ENCODE measurements at places on chromosomes 5 and 9.

DNA sequence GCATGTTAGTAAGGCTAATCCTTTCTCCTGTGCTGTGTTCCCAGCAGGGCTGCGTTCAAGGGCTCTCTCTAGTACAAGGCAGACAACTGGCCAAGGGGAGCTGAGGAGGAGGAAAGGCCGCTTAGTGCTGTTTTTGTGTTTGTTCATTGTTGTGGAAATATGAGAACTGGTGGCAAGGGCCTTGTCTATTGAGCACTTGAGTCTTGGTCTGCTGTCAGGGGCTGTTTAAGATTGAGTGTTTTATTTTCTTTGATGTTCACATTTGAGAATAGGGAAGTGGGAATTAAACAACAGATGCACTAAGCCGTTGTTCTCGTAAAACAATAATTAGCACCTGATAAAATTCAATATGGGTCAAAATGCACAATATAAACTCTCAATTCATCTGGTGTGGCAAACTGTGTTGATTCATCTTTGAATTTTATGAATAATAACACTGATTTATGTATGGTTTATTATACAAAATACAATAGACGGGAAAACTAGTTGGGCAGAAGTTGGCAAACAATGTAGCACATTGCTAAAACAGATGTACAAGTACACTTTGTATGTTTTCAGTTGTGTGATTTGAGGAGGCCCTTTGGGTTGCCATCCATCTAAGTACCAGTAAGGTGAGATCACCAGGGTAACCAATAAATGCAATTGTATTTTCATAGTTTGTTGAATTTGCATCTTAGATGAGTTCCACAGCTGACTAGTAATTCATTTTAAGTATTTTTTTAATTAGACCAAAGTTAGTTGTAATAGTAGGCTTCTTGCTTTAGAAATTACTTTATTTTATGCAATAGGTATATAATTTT, 97.6 kb upstream of the GRHPR start:
- DNase-seq = no peak

GRCh38 chr9:111621895-111622480, 9.1 kb upstream of the DNAJC25 start:
- DNase-seq = no peak

DNA sequence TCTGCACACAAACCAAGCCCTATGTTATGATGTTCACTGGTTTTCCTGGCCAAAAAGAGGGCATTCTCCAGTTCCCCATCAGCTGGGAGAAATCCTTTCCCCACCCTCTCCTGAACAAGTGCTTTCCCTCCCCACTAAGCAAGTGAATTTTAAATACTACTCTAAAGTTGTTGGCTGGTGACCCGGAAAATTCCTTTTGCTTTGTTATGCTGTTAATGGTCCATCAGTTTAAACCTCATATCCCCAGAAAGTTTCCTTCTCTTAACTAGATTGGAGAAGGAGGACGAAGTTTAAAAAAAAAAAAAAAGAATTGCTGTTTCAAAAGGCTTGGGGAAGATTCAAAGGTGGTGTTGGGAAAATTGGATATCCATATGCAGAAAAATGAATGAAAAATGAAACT, 21.9 kb upstream of the SPRY4 start:
- no peak for DNase-seq

DNA sequence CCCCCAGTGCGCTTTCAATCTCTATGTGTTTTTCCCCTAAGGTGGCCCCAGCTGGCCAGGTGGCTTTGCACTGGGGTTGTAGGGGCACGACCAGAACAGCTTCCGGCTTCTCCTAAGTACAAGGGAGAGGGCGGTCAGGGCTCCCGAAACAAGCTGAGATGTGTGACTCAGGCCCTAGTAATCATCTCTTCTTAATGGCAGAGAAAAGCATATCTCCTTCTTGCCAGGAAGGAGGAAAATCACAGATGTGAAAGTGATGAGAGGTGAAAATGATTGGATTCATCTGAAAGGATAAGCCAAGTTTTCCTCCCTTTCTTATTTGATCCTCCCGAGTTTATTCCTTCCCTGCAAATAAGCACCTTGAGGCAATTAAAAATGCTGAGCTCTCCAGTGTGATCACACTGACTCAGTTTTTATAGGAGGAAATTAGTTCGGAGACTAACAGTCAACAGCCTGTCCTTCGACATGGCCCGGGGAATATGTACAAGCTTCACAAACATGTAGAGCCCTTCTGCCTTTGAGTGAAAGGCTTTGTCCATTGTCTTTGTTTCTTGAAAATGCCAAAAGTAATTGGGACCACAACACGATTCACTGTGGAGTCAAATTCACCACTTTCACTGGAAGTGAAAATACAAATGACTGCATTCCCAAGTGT, 514.8 kb downstream of the PSAT1 start:
- DNase-seq = no peak

DNA sequence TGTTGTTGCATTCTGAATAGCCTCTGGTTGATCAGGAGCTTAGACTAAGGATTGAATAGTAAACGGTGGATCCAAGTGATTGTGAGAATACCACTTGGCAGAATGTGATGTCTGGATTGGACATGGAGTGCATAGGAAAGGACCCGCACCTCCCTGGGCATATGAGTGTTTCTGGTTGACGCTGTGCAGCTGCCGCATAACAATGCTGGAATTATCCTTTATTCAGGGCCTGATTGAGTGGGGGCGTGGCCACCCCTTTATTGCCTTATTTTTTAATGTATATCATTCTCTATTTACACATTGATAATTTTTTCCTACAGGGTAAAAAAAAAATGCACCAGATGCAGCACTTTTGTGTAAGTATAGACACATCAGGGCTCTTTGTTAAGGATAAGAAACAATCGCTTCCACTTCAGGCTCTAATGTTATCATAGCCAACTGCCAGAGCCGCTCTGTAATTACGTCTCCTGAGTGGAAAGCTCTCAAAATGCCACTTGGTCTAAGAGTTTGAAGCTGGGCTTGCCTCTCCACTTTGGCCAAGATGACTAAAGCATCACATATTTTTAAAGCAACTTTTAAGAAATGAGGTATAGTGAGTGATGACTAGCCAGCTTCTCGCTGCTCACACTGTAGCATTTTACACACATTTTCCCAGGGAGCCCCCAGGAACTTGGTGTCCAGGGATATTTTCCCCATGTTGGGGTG, 5.7 kb downstream of the FGD3 start:
- DNase-seq = no peak

DNA sequence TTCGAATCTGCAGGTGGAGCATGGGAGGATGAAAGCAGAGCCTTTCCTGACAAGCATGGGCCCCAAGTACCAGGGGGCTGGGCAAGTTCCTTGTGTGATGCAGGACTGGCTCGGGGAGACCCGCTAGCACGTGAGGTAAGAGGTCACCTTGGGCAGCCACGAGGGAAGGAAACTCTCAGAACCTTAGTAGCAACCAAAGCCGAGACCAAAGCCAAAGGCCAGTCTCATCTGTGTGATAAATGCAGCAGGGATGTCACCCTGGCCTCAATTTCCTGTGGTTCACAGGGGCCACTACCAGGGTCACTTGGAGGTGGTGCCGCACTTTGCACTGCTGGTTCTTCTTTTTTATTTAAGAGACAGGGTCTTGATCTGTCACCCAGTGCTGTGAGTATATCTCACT, 39.5 kb downstream of the PRRT1B start:
- no peak for DNase-seq

GRCh38 chr9:79984429-79985067, 412.8 kb downstream of the TLE4 start:
- no peak for DNase-seq

GRCh38 chr5:105882956-105883481, 1787.7 kb downstream of the EFNA5 start:
- DNase-seq = no peak

- no peak for DNase-seq
These were observed 53.2 kb downstream of the NAA35 start for GRCh38 chr9:85994191-85994590.

DNA sequence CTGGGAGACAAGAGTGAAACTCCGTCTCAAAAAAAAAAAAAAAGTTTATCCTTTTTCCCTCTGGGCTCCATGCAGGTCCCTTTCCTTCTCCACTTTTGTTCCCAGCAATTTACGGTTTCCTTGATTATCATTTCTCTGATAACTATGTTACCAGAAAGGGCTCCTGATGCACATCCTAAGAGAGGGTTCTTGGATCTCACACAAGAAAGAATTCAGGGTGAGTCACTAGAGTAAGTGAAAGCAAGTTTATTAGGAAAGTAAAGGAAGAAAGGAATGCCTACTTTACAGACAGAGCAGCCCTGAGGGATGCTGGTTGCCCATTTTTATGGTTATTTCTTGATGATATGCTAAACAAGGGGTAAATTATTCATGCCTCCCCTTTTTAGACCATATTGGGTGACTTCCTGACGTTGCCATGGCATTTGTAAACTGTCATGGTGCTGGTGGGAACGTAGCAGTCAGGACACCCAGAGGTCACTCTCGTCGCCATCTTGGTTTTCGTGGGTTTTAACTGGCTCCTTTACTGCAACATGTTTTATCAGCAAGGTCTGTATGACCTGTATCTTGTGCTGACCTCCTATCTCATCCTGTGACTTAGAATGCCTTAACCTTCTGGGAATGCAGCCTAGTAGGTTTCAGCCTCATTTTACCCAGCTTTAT, 13.5 kb upstream of the MELK start:
- no peak for DNase-seq

- DNase-seq = no peak
These were observed 76.1 kb upstream of the OTULINL start for GRCh38 chr5:14505310-14506139.

All from stimulated activated CD4-positive, alpha-beta T cell treated with anti-CD3 and anti-CD28 coated beads, TNF-alpha, amount 100 ng/mL, for 48 hours (primary cell).